ENCODE measurements at places on chromosomes 1 and 21. TPM values are rescaled to one million over a fixed set of nuclear protein-coding genes. Genes with fewer than 3 reads are reported as not detected.
A peak's percentile ranks its signal among the peaks of the same experiment; 100 is the strongest.

Gene LDLRAP1
- total RNA-seq: 15.3 TPM

DNA sequence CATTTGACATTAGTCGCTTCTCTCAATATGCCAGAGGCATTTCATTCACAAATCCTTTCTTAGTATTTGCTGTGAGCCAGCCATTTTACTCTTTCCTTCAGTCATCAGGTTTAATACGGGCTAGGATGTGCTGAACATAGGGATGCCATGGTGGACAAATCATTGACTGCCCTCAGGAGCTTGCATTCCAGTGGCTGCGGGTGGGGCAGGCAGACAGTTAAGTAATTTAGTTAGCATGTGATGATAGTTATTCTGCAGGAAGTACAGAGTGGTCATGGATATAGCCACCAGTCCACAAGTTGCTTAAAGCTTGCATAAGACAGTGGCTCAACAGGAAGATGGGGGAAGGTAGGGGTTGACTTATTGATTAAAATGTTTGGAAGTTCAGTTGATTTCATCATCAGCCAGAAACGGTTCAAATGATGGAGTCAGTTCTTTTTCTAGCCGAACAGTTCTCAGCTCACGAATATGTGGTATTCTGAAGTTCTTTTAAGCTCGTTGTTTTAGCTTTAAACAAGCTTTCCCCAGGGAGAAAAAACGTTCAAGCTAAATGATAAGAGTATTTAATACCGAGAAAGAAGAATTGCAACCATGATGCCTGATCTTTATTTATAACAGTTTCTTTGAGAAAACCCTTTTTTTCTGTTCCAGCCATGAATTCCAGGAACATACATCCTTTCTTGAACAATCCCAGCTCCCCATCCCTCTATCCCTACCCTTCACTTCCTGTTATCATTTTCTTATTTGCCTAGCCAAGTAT lies 1.4 kb downstream of the SLC22A15 start:
- peak; percentile 56 for DNase-seq

DNA sequence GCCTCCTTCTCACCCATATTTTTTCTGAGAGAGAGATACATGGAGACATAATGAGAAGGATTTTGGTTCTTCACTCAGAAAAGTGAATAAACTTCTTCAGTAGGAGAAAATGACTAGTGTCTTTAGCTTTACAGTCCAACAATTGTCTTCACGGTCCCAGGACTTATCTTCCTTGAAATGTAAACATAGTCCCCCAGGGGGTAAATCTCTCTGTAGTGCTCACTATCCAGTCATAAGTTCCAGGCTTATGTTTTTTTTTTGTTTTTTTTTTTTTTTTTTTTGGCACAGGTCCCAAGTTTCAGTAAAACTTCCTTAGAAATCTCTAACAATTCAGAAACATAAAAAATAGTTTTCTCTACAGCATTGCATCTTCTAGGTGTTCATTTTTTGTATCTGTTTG lies 890.2 kb upstream of the B3GALT2 start:
- no peak for DNase-seq

- DNase-seq: no peak
These were observed 30.5 kb downstream of the SLC30A1 start for GRCh38 chr1:211548321-211549091.

DNA sequence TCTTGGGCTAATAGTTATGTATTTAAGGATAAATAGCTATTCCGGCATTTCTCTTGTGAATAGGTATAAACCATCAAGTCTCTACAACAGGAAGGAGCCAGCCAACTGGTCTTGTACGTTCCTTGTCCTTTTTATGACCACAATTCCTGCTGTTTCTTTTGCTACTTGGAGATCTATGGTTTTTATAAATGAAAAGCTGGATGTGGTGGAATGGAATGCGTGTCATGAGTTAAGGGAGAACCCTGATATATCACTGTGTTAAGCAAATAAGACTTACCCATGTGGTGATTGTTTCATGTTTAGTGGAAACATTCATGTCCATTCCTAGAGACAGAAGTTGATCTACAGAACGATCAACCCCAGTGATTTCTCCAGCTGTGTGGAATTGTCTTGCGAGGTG lies 282.1 kb downstream of the RPS6KC1 start:
- DNase-seq: no peak

Gene HEYL
- 4.8 TPM for total RNA-seq

Gene CRP
- not detected for total RNA-seq

DNA sequence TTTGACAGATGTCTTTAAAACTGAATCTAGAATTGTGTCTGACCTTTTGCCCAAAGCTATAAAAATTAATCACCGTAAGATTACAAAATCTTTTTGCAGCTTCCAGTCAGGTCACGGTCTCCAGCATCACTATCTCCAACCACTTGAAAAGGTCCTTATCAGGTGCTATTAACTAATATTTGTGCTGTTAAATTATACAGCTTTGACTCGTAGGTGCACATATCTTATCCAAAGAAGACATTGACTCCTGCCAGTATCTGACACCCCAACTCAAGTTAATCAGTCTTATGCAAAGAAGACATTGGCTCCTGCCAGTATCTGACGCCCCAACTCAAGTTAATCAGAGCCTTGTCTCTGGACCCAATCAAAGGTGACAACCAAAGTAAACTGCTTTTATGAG lies 19.9 kb upstream of the LYPD8 start:
- no peak for DNase-seq

GRCh38 chr1:12460911-12461621 lies 156.9 kb downstream of the DHRS3 start:
- DNase-seq: no peak

- no peak for DNase-seq
These were observed 56.2 kb upstream of the SMYD2 start for GRCh38 chr1:214224611-214225354.

- DNase-seq: no peak
These were observed 21.5 kb downstream of the SEMA6C start for GRCh38 chr1:151124763-151125403.

Gene PER3
- total RNA-seq: 3.8 TPM

DNA sequence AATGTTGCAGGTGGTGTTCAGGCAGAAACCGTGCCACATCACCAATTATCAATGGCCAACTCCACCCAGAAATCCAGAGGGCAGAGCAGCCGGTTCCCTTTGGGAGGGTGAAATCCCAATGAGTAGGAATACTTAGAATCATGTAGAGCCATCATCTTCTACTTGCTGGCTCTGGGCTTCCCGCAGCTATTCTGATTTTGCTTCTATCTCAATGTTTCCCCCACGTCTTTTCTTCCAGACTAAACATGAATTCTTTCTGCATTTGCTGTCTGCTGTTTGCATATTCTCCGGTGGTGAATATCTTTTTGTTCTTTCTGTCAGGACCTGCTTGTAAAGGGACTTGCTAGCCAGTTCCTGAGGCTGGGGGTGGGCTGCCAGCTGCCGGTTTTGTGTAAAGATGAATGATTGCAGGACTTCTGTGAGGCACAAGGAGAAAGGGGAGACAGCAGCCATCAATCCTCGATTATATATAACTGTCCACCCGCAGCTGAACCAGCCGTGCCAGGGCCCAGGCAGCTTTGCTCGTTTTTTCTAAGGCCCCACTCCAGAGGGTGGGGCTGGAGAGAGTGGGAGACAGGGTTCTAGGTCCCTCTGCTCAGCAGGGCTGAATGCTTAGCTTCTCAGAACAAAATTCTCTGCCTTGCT lies 33.2 kb downstream of the PRAMEF20 start:
- DNase-seq: no peak

GRCh38 chr1:71390518-71390917 lies 309.7 kb upstream of the ZRANB2 start:
- DNase-seq: no peak

- no peak for DNase-seq
These were observed 40.1 kb downstream of the INAVA start for GRCh38 chr1:200934676-200935245.

DNA sequence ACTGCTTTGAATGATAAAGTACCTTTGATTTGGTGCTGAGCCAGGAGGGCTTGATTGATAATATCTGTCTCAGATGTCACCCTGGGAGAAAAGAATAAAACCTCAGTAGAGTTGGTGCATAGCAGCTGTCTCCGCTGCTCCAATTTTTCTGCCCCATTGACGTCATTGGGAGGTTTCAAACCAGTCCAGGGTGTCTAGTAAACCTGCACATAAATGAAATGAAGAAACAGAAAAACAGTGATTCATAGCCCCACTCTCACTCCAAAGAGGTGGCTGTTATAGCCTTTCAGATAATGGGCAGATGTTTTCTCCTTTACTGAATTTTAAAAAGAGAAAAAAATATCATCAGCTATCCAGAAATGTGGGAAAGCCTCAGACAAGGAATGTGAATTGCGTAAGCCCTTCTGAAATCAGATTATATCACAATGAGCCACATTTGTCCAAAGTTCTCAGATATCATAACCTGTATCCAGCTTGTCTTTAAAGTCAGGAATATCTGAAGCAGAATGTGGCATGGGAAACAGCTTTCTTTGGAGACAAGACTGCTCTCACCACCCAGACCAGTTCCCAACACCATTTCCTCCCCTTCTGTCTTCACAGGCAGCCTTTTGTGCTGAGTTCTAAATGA lies 351.3 kb upstream of the SGIP1 start:
- DNase-seq: no peak

GRCh38 chr21:21864321-21864840 lies 866.2 kb downstream of the NCAM2 start:
- DNase-seq: no peak

DNA sequence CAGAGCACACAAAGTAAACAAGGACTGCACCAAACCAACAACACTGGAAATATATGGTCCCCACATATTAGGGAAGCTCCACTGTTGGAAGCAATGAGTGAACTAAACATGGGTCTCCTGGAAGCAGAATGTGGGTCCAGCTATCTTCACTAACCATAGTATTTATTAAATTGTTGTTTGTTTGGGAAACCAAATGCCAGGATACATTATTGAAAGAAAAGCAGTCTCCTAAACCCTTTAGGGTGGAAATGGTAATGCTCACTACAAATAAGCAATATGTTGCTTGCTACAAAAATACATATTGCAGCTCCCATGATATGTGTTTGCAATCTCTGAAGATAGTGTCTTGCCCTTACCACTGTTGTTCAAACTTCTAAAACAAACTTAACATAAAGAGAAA lies 2.2 kb downstream of the NEGR1 start:
- DNase-seq: no peak

DNA sequence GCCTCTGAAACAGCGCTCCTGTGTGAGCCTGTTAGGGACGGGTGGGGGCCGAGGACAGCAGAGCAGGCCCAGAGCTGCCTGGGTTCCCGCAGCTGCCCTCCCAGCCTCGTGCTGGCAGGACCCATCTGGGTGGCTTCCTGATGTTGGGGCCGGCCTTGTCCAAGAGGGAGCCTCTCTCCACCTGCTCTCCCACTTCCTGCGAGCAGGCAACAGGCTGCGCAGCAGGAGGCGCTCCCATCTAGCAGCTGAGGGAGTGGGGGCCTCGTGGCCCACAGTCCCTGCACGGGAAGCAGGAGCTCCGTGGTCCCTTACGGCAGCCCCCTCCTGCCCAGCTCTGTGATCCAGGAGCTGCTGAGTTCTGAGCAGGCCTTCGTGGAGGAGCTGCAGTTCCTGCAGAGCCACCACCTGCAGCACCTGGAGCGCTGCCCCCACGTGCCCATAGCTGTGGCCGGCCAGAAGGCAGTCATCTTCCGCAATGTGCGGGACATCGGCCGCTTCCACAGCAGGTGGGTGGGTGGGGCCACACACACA lies 68.0 kb downstream of the TRIM11 start:
- no peak for DNase-seq

DNA sequence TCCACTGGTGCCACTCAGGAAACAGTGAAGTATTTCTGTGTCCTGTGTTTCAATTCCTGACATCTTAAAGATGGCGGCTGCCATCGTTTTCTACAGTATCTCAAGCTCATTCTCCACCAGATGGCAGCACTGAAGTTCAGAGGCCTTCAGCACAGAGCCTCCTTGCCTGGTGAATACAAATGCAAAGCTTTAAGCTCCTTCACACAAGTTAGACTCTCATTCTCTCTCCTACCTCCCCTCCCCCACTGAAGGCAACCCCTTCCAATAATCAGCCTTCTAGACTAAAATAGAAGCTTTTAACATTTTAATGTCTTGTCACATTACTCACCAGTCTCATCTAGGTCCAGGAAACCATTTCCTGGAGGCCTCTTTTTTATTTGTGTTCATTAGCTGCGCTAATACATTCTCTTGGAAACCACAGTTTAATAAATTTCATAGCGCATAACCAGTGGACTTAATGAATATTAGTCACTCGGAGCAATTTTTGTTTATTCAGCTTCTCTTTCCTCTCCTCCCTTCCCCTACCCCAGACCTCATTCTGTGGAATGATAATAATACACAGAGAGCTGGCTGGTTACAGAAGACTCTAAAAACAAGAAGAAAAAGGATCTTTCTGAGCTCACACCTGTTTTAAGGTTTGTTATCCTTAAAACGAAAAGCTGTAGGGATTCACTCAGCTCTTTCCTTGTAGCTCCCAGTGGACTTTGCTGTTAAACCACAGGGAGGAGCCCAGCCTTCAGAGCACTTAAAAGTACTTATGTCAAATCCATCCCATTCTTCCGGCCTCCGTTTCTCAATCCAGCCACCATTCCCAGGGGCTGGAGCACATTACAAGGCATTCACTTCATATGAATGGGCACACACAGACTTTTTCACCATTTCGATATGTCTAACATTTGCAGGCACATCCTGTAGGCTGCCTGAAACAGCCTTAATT lies 384.9 kb downstream of the HLX start:
- peak; percentile 59 for DNase-seq

- no peak for DNase-seq
These were observed 27.3 kb downstream of the AGMAT start for GRCh38 chr1:15557594-15557993.

Gene AK4
- total RNA-seq: 15.4 TPM

DNA sequence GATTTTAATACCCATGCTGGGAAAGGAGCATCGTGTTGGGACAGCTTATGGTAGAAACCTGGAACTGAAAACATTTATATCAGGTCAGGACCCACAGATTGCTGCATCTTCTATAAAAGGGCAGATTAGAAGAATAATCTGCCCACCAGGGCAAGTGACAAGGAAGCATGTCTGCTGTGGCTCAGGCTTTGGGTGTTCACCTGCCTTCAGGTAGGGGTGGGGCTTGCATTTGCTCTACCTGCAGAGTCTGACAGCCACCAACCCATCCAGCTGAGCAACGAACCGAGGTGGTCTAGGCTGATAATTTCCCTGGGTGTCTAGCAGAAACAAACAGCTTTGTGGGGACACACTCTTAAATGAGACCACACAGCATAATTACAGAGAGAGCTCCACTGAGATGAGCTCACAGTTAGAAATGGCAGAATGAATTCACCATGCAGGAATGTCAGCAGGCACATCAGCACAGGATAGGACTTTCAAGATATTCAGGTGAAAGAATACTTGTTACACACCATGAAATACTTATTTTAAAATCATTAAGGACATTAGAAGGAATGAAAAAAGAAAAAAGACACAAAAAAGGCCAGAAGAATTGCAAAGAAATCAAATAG lies 36.1 kb upstream of the B3GALT5 start:
- peak; percentile 28 for DNase-seq

GRCh38 chr1:209504571-209504970 lies 78.9 kb upstream of the CAMK1G start:
- DNase-seq: no peak

Gene KRTAP19-1
- total RNA-seq: not detected
